ENCODE measurements at places on chromosomes 5 and 9.

DNA sequence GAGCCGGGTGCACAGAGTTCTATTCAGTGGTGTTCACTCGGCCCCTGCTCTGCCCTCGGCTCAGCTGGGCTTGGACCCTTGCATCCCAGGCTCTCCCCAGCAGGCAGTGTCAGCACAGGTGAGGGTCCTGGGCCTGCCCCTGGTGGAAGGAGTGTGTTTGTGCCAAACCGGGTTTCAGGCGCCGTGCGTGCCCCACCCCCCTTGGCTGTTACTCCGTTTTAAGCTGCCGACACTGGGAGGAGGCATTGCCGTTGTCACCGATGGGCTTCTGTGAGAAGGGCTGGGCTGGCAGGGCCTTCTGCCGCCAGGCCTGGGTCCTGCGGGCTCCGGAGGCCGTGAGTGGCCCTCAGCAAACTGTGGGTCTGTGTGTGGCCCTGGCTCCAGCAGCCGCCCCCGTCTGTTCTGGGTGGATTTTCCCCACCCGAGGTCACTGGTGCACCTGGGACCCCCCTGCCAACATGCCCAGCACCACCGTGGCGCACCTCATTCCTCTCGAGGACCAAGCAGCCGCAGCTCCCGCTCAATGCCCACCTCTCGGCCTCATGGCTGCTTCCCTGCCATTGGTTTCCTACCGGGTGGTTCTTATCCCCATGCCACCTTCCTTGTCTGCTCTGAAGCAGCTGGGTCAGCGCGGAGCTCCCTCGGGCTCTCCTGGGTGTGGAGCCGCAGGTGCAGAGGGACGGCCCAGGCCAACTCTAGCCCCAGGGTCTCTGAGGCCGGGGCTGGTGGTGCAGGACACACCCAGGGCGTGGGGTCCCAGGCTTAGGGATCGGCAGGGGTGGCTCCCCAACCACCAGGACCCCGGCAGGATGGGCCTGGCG, 44.3 kb upstream of the EXOC3 start:
- peak; percentile 58 for DNase-seq

DNA sequence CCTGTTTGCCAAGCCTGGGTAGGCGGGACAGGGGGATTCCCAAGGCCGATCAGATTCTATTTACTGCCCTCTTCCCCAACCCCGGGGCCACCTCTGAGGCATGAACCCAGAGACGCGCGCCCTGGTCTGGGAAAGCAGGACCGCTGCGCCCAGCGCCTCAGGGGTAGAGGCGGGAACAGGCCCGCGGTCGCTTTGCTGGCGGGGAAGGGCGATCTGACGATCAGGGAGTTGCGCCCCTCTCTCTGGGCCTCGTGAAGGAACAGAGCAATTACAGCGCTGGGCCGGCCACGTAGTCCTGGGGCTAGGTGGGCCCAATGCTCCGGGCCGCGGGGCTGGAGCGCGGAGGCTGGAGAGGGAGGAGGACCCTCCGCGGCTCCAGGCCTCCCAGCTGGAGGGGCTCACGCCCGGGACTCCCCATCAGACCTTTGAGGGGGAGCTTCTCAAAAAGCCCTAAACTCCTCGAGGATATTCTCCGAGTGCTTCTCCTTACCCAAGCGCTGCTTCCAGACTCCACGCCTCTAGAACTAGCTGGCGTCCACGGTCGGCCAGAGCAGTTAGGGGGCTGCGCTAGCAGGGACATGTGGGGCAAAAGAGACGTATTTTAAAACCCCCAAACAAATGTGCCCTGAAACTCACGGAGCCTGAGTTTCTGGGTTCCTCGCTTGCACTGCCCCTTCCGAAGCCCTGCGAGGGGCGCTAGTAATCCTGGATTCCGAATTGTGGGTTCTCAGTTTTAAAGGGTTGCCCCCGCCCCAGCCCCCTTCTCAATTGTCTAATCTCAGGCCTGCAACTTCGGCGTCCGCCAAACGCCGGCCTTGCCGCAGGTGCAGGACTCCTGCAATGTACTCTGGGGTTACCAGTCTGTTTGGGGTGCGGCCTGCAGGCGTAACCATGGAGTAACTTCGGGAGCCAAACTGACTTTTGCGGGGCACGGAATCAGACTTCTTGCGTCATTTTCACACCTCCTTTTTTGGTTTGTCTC, 57.6 kb downstream of the TMEM174 start:
- DNase-seq, result no peak

- no peak for DNase-seq
These were observed 294.6 kb downstream of the GAS1 start for GRCh38 chr9:86652736-86653135.

DNA sequence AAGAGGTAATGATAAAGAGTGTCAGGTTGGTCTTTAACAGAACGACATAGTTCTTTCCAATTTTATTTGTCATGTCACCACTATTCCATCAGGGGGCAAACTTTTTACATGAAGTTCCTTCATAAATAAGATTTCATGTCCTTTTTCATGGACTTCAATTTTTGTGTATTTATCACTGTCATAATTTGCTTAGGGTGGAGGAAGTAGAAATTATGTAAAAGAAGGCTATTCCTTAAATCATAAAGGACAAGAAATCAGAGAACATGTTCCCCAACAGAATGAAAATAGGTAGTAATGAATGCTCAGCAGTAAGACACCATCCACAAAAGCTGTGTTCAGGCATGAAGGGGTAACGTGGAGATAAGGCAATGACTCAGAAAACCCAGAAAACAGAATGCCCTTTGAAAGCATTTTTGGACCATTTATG, 72.7 kb downstream of the ZFAND5 start:
- no peak for DNase-seq

DNA sequence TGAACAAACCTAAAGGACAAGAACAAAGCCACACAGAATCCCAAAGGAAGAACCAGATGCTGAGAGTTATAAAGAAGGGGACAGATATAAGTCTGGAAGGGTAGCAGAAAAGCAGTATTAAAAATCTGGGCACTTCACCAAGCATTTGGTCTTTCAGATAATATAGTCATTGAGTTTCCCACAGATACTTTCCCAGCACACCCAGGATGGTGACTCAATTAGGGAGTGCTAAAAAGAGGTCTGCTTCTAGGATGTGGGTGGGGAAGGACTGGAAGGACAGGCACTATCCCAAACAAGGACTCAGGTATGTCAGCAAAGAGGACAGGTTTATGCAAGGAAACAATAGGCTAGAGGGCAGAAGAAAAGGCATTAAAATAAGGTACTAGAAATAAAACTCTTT, 59.3 kb downstream of the DIAPH1 start:
- DNase-seq, result no peak

DNA sequence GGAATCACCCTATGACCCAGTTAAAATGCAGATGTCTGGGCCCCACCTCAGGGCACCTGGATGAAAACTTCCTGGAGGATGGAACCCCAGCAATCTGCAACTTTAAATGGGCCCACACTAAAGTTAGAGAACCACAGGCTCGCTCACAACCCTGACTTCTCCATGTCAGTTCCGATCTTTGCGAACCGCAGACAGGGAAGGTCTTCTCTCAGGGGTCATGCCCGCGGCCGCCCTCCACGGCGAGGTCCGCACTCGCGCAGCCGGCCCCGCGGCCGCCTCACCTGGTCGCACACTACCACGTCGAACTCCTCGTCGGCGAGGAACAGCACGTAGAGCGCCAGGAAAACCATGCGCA, 499 bp downstream of the ALG2 start:
- DNase-seq, result no peak

GRCh38 chr5:141941307-141941706, 16.7 kb downstream of the PCDH12 start:
- DNase-seq, result no peak

GRCh38 chr9:77508396-77508795, 139.7 kb downstream of the GNA14 start:
- DNase-seq, result no peak

DNA sequence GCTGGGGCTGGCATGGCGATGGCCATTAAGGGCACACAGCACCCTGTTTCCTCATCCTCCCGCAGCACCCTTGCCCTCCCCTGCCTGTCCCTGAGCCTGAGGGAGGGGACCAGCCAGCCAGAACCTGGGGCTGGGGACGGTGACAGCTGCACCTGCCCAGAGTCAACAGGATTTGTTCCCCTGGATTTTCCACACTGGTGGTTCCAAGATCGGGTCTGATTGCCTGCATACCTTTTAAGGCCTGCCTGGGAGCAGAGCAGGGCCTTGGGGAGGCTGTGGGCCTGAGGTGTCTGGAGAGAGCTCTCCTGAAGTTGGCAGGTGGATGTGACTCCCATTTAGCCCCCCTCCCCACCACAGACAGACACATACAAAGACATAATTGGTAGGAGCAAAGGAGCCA, 61.0 kb upstream of the C5orf58 start:
- DNase-seq, result no peak

- DNase-seq, result no peak
These were observed 220.2 kb downstream of the RAB3C start for GRCh38 chr5:58803056-58803455.

DNA sequence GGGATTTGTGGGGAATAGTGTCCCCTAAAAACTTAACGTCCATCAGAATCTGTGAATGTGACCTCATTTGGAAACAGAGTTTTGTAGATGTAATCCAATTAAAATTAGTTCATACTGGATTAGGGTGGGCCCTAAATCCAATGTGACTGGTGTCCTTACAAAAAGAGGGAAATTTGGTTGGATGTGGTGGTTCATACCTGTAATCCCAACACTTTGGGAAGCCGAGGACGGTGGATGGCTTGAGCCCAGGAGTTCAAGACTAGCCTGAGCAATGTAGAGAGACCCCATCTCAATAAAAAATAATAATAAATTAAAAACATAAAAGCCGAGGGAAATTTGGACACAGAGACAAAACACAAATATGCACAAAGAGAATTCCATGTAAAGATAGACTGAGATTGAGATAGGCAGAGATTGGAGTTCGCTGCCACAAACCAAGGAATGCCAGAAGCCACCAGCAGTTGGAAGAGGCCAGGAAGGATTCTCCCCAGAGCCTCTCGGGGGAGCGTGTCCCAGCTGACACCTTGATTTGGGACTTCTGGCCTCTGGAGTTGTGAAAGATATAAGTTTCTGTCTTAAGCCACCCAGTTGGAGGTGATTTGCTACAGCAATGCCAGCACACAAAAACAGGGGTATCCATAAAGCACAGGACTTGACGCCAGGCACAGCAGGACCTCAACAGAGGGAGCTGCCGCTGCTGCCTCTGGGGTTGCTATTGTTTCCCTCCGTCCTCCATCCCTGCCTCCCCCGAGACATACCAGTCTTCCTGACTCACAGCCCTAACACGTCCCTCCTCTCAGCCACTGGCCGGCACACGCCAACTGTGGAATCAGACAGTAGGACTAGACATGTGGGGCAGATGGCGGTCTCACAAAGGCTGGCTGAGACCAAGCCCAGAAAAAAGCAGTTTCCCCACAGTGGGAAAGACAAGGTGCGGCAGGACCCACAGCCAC, 73.8 kb upstream of the IL17B start:
- DNase-seq, result no peak

- DNase-seq, result no peak
These were observed 43.7 kb upstream of the SHOC1 start for GRCh38 chr9:111838439-111838838.

- DNase-seq, result no peak
These were observed 29.0 kb downstream of the PITX1 start for GRCh38 chr5:135005076-135005475.

- no peak for DNase-seq
These were observed 395.4 kb upstream of the ITGA1 start for GRCh38 chr5:52392321-52392720.

DNA sequence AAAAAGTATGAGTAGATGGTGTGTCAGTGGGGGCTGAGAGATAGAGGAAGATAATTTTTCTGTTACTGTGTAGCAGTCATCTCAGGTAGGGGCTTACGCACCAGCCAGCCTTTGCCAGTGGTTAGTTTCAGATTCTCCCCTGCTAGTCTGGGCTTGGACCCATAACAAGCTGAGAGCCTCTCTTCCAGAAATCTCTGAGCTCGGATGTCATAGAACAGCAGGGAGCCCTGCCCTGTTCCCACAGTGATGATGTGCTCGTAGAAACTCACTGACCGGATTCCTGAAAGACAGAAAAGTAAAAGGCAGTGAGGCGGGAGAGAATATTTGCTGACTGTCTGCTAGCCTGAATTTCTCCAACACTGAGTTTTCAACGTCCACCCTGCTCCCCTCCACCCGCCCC, 37.2 kb downstream of the DCAF12 start:
- no peak for DNase-seq

All from activated CD8-positive, alpha-beta memory T cell treated with anti-CD3 and anti-CD28 coated beads, Interleukin-2, amount 50 U/mL, for 48 hours (primary cell).